ENCODE measurements at places on chromosomes 11 and 22.

GRCh38 chr11:21553795-21554194 lies 639.1 kb upstream of the ANO5 start:
- no peak for DNase-seq

DNA sequence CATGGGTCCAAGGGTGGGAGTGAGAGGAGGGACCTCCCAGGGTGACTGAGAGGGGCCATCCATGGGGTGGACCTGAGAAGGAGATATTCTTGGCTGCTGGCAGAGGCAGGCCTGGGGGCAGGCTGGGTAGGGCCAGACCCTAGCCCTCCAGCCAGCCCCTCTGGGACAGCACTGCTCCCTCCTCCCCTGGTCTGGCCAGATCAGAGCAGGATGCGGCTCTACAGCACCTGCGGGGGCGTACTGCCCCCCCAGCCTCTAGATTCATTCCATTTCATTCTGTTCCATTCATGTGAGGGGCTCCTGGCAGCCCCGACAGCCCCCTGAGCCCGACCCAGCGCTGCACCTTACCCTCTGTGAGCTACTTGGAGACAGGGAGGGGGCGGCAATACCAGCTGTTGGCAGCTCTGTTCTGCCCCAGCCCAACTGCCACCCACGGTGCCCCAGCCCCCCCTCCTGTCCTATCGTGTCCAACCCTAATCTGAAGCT lies 34.3 kb upstream of the MYRF start:
- no peak for DNase-seq

- DNase-seq = no peak
These were observed 69.8 kb upstream of the NNMT start for GRCh38 chr11:114226356-114226755.

- DNase-seq = peak; percentile 59
These were observed 75.3 kb downstream of the FBLN1 start for GRCh38 chr22:45577746-45578523.

- DNase-seq = no peak
These were observed 3.2 kb upstream of the CACNA1I start for GRCh38 chr22:39567135-39567946.

All from activated T-helper 9 cell treated with anti-CD3 and anti-CD28 coated beads, Interleukin-2, amount 50 U/mL, for 16 hours (primary cell).